ENCODE measurements at places on chromosomes 7 and 10.

DNA sequence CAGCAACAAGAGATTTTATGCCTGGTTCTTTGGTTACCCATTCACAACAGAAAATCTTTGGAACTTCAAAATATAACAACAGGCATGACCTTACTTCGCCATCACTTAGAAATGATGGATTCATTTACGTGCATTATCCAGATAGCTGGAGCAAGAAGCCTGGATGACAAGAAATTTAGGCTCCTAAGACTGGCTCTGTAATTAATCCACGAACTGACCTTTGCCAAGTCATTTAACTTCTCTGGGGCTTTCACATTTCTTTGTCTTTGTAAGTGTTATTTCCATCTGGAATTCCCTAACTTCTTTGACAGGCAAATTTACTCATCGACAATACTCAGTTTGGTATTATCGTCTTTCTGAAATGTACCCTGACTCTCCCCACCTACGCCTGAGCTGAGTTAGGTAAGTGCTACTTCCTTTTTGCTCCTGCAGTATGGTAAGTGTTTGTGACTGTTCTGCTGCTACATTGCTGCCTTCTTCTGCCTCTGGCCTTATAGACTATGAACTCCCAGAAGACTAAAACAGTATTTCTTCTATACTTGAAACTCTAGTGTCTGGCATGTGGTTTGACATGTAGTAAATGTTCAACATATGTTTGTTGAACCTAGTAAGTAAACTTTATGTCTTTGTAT is 5.5 kb upstream of the MDFIC start:
- DNase-seq, result no peak

DNA sequence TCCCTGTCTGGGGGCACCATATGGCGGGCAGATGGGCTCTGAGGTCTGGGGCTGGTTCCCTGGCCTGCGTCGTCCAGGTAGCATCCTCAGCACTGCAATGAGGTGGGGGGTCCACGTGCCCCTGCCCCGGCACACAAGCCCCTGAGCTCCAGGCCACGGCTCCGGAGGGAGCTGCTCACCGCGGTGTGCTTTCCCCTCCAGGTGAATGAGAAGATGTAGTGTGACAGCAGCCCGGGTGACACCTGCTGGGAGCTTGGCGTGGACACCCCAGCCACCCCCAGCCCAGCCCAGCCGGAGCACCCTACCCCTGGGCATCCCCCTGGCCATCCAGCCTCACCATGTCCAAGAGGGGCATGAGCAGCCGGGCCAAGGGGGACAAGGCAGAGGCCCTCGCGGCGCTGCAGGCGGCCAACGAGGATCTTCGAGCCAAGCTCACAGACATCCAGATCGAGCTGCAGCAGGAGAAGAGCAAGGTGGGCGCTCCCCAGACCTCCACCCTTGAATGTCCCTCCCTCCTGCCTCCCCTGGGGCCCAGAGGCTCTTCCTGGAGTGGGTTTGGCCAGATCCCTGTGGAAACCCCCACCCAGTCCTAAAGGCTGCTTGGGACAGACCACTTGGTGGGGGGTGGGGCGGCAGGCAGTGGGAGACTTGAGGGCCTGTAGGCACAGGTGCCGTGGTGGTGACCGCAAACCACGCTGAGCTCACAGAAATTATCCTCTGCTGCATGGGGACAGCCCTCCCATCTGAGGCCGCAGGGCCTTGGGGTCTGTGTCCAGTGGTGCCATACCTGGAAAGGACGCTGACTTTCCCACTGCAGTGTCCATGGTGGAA is 38.9 kb downstream of the JAKMIP3 start:
- no peak for DNase-seq

DNA sequence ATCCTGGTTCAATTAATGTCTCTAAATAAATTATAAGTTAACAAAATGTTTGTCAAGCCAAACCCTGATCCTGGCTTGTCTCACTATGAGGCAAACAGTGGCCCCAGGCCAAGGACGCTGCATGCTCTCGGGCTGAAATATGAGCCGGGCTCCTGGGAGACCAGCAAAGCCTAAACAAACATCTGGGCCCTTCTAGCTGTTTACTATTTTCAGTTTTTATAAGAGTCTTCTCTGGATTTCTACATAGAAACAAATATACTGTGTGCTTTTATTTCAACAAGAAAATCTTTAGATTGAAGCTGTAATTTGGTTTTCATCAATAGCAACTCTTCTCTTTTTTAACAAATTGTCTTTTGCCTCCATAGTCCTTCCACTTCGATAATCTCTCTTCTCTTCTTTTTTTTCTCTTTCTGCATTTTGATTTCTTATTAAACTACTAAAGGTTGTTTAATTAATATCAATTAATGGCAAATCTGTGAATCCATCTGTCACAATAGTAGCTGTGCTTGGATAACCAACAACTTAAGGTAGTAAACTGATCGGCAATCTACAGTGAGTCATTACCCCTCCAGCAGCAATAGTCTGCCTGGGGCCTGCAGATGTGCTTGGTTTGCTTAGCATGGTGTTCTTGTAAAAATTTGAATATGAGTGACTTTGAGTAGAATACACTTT is 83.3 kb upstream of the DNAJC1 start:
- DNase-seq, result no peak

DNA sequence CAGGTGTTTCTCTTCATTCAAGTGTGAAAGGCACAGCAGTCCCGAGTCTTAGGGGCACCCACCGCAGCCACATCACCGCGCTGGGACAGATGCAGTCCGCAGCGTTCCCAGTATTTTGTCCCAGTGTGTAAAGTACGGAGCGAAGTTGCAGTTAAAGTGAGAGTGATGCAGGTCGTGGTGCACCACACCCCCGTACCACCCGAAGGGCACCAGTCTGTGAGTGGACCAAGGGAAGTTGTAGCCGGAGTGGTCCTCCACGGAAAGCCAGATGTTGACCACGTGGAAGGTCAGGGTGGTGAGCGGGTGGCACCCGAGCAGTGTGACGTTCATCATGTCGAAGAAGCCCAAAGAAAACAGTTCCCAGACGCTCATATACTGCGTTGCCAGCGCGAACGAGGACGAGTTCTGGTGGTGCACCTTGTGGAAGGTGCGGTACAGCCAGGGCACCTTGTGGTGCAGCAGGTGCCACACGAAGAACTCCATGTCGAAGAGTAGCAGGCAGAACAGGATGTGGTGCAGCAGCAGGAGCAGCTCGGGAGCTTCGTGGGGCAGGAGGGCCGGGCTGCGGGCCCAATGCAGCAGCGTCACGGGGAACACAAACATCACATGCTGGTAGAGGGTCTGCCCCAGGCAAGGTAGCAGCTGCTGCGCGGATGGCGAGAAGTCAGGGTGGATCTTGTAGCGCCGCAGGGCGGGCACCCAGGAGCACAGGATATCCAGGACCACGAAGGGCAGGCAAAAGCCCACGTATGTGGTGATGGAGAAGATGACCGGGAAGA is 526 bp downstream of the CH25H start:
- no peak for DNase-seq

GRCh38 chr10:49830016-49830415 is 67.9 kb upstream of the OGDHL start:
- no peak for DNase-seq

DNA sequence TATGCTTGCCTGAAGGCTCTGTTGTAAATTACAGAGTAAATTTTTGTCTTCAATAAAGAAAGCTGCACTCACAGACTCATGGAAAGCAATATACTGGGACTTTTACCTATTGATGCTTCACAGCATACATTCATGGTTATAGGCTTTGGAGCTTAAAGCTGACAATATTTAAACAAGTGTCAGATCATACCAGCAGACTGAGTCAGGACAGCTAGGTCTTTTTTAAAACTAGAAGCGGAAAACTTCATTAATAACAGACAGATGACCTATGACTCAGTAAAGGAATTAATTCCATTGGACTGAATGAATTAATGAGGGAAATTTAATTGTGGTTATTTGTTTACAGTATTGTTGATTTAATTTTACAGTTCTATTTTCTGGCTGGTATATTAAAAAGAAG is 165.8 kb upstream of the DGKB start:
- no peak for DNase-seq

- DNase-seq, result no peak
Measured at GRCh38 chr7:98105942-98106544, 619 bp upstream of the LMTK2 start.

DNA sequence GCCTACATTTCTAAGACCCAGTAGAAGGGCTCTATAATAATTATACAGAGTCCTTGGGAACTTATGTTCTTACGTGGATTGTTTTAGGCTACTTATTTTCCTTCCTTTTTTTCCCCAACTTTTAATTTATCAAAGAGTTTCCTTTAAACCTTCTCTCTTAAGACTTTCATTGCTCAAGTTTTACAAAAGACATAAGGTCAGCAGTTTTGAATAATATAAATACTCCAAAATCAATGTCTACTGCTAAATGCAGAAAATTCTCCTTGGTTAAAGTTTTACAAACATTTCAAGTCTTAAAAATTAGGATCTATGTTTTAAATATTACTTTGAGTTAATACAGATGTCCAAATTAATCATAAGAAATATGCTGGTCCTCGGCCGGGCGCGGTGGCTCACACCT is 97.0 kb downstream of the LARP4B start:
- no peak for DNase-seq

DNA sequence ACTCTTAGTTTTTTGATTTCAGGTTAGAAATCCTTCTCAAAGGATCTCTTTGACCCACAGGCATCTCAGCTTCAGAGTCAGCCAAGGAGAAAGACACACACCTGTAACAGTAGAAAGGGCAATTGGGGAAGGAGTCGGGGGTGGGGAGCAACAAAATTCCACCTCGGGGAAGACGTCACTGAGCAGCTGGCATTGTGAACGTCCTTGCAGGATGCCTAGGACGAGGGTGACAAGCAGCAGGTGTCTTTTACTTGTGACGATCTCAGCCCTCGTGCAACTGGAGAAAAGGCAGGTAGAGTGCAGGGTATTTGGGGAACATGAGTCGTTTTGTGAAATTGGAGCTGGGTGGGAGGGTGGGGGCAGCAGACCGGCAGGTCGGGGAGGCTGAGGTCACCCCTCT is 627.0 kb downstream of the ACTR3B start:
- no peak for DNase-seq

DNA sequence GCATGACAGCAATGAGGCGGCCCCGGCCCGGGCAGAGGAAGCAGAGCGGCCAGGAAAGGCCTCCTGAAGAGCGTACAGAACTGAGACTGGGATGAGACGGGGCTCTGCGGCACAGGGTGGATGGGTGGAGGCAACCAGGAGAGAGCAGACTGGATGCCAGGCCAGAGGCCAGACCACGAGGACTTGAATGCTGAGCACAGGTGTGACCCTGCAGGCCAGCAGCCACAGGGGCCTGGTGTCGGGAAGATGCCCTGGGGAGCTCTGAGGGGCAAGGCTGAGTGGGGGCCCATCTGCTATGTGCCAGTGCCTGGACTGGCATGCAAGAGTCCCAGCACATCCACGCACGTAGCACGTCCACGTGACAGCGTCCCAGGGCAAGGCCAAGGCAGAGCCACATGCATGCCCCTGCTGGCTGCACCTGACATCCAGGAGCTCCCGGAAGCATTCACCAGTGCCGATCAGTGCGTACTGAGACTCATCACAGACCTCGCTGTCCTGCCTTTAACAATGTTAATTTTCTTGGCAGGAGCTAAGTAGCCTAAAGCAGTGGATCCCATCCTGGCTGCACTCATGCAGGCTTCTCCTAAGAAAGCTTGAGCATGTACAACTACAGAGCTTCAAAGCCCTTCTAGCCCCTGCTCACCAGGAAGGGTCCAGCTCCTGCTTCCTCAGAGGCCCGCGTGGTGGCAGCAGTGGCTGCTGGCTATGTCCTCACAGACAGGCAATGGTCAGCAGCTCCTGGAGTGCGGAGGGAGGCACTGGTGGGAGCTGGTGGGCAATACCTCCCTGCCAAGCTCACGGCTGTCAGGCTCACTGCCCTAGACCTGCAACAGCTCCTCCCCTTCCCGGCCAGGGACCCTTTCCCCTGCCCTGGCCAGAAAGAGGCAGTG is 18.0 kb downstream of the GRID1 start:
- DNase-seq, result no peak

DNA sequence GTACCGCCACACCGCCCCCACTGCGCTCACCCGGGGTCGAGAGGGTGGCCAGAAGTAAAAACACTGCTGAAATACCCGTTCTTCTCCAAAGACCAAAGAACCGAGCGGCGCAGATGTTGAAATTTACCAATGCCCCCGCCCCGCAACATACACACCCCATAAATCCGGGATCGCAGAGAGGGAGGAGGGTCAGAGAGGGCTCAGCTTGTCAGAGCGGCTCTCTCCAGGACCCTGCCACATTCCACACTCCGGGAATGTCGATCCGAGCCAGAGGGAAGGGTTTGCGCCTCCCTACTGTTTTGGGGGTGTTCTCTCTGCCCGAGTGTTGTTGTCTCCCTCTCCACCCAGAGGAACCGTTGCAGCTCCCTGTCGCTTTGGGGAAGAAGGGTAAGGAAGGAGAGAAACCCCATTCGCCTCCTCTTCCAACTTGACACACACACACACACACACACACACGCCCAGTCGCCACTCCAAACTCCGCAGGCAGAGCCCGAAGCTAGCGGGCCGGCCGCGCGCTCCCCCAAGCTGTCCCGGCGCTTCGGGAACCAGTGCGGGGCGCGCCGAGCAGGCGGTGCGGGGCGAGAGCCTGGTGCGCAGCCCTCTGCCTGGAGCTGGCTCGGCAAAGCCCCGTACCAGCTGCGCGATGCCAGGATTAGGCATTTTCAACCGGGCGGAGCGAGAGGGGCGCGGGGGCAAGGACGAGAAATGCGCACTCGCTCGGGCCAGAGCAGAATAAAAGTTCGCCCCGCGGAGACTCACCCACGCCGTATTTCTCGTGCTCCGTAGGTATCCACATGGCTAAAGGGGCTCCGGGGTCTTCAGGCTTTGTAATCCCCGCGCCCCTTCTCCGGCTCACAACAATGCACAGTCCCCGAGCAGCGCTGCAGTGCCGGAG is 609 bp downstream of the DOCK4 start:
- no peak for DNase-seq

DNA sequence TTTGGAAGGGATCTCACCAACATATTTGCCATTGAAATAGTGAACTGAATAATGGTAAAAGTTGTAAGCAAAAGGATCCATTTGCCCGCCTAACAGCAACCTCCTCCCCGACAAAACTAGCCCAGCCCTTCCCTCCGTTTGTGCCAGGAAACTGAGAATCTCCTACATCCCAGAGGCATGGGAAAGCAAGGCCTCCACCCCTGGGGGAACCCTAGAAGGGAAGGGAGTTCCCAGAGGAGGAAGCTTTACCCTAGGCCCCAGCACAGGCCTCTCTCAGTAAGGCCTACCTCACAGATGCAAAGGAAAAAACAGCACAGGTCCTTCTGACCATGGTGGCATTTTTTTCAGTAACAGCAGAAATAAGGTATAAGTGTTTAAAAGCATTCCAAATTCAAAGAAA is 229.7 kb downstream of the ELMO1 start:
- no peak for DNase-seq

DNA sequence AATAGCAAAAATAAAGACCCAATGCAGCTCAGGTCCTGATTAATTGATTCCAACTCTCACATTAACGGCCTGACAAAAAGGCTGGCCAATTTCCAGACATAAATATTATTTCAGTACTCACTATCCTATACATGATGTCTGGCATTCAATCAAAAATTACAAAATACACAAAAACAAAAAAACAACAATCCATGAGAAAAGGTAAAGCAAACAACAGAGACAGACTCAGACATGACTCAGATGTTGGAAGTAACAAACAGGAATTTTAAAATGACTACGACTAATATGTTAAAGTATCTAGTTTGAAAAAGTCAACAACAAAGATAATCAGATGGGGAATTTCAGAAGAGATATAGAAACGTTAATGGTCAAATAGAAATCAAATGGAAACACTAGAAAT is 152.8 kb downstream of the AMPH start:
- DNase-seq, result no peak

- DNase-seq, result no peak
Measured at GRCh38 chr10:7265396-7266123, 145.3 kb downstream of the SFMBT2 start.
